ENCODE measurements at places on chromosomes 13 and 19. TPM values are rescaled to one million over a fixed set of nuclear protein-coding genes. Genes with fewer than 3 reads are reported as not detected.

Gene ZNF420
- total RNA-seq, result 13.1 TPM

Gene SPATA13
- 11.4 TPM for total RNA-seq

Gene MAP2K2
- total RNA-seq, result 153 TPM

Gene ZNF709
- total RNA-seq, result 6.6 TPM

Gene ZNF835
- not detected for total RNA-seq

Gene PRODH2
- not detected for total RNA-seq

Gene KIR2DL4
- total RNA-seq, result not detected

Gene ADGRE2
- 1.2 TPM for total RNA-seq

Gene SHISA2
- 71.5 TPM for total RNA-seq

- no peak overlapping the region for H3K4me3 ChIP-seq
- H3K27me3 ChIP-seq, result peaks cover 7% of the 10 kb centered on the region
- peak; percentile 58 for DNase-seq
- no peak overlapping the region for H3K27ac ChIP-seq
Observed at GRCh38 chr19:17209126-17210036, 5.8 kb upstream of the USE1 start.

DNA sequence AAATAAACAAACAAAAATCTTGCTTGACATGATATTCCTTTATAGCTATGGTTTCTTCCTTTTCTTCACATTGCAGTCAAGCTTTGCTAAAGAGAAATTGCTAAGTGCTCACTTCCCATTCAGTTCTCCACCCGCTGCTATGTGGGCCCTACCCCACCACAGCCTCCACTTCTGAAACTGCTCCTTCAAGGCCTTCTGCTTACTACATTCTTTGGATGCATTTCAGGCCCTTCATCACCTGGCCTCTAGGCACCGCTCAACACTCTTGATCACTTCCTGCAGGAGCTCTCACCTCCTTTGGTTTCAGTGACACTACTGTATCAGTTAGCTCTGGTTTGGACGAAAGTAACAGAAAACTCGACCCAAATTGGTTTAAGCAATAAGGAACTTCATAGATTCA lies 72.4 kb downstream of the KLF5 start:
- no peaks in the 10 kb centered on the region for H3K4me1 ChIP-seq
- H3K36me3 ChIP-seq, result no peaks in the 10 kb centered on the region
- H3K27ac ChIP-seq, result no peak overlapping the region
- no peak for DNase-seq
- H3K27me3 ChIP-seq, result no peaks in the 10 kb centered on the region

DNA sequence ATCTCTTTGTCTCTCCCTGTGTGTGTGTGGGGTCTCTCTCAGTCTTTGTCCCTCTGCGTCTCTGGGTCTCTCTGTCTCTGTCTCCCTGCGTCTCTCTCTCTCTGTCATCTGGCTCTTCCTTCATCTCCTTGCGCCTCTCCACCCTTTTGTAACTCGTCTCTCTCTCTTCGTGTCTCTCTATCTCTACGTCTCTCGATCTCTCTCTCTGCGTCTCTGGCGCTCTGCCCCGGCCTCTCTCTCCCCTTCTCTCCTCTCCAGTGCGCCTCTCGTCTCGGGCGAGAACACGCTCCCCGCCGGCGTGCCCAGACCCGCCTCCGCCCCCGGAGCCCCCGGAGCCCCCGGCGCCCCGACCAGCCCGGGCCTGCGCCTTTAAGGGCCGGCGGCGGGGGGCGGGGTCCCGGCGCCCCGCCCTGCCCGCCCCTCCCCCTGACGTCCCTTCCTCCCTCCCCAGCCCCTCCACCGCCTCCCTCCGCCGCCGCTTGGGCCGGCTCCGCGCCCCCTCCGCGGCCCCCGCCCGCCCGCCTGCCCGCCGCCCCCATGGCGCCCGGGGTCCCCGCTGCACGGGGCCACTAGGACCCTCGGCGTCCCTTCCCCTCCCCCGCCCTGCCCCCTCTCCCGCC lies at the start of gene MARK4:
Gene MARK4 (plus strand): TSS at position 440 of the 620 bp plus-strand sequence. CDS start 318 bp downstream, outside the sequence.
- peaks cover 23% of the 10 kb centered on the region for H3K4me1 ChIP-seq
- H3K4me3 ChIP-seq, result peak within 1 kb of the TSS; percentile 97
- peaks cover 17% of the 10 kb centered on the region for H3K36me3 ChIP-seq
- peak; percentile 60 for DNase-seq

DNA sequence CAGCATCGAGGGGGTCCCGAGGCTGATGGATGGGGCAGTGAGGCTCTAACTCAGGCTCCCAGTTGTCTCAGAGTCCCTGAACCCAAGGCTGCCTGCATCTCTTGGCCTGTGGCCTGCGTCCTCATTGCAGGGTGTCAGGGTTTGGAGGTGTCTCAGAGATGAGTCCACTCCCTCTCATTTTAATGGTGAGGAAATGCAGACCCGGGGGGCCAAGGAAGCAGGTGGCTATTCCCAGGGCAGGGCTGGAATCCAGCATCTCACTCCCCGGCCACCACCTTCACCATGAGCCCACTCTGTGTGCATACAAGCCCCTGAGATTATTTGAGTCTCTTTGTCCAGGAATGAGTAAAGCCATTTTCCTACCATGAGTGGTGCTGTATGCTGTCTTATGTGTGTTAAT lies 21.4 kb downstream of the TEX29 start:
- peaks cover 3% of the 10 kb centered on the region for H3K27me3 ChIP-seq
- H3K4me1 ChIP-seq, result no peaks in the 10 kb centered on the region
- H3K27ac ChIP-seq, result no peak overlapping the region
- H3K4me3 ChIP-seq, result no peak overlapping the region

GRCh38 chr19:45500918-45501729 lies 2.9 kb downstream of the PPM1N start:
- no peak for DNase-seq
- H3K36me3 ChIP-seq, result peaks cover 4% of the 10 kb centered on the region
- no peak overlapping the region for H3K27ac ChIP-seq

GRCh38 chr13:45850027-45850613 lies 1.4 kb downstream of the SIAH3 start:
- H3K4me1 ChIP-seq, result peaks cover 32% of the 10 kb centered on the region
- H3K4me3 ChIP-seq, result peak overlapping the region; percentile 88
- peaks cover 4% of the 10 kb centered on the region for H3K36me3 ChIP-seq
- no peak overlapping the region for H3K27ac ChIP-seq
- H3K27me3 ChIP-seq, result peaks cover 7% of the 10 kb centered on the region

GRCh38 chr19:42148266-42148665 lies 16.0 kb upstream of the POU2F2 start:
- no peaks in the 10 kb centered on the region for H3K4me1 ChIP-seq
- H3K27ac ChIP-seq, result no peak overlapping the region
- peaks cover 4% of the 10 kb centered on the region for H3K36me3 ChIP-seq
- peaks cover 6% of the 10 kb centered on the region for H3K27me3 ChIP-seq
- no peak for DNase-seq

DNA sequence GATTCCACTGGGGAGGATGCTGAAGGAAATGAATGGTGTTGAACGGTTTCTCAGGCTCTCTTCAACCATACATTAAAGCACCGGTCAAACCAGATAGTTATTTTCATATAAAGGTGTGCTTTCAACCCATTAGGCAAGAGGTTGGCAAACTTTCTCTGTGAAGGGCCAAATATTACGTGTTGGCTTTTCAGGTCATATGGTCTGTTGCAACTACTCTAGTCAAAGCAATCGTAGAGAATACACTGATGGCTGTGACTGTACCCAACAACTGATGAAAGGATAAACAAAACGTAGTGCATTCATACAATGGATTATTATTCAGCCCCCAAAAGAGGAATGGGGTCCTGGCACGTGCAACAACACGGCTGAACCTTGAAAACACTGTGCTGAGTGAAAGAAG lies 5.8 kb downstream of the ZSCAN5A start:
- no peak overlapping the region for H3K4me3 ChIP-seq
- DNase-seq, result no peak
- H3K27me3 ChIP-seq, result no peaks in the 10 kb centered on the region
- peaks cover 10% of the 10 kb centered on the region for H3K4me1 ChIP-seq

DNA sequence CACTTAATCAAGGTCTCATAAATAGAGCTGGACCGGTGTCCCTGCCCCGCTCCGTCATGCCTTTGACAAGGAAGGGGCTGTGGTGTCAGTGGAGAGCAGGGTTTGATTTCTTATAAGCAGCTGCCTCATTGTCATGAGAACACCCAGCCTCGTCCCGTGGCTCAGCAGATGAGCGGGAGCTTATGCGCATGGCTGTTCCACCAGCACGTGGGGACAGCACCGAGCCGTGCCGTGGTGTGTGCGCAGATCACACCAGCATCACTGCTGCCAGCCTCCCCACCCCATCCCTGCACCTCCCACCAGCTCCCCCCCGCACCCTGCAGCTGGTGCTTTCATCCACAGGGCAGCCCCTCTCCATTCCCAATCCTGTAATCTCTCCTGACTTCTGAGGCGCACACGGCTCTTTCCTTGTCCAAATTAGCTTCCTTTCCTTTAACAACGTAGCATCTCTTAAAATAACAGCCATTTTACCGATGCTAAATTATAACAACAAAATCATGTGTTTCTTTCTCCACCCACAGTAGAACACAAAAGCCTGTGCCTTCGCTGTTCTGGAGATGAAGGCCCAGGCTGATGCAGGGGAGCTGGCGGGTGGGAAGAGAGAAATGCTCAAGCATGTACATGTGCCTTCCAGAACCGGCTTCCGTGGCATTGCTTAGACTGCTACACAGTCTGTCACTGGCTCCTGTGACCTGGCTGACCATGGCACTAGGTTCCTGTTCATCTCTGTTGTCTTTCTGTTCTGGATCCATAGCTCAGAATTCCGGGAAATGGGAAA lies 96.8 kb downstream of the RAB20 start:
- peaks cover 2% of the 10 kb centered on the region for H3K4me1 ChIP-seq
- H3K4me3 ChIP-seq, result peak overlapping the region; percentile 32
- no peak overlapping the region for H3K27ac ChIP-seq
- H3K27me3 ChIP-seq, result peaks cover 29% of the 10 kb centered on the region
- DNase-seq, result no peak

DNA sequence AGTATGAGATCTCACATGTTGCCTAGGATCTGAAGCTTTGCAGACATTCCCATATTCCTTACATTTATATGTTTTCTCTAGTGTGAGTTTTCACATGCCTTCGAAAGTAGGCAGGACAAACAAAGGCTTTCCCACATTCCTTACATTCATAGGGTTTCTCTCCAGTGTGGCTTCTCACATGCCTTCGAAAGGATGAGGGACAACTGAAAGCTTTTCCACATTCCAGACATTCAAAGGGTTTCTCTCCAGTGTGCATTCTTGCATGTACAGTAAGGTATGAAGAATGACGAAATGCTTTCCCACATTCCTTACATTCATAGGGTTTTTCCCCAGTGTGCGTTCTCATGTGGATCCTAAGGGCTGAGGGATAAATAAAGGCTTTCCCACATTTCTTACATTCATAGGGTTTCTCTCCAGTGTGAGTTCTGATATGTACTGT lies 14.2 kb downstream of the ZNF699 start:
- peaks cover 52% of the 10 kb centered on the region for H3K36me3 ChIP-seq
- DNase-seq, result no peak
- H3K27ac ChIP-seq, result no peak overlapping the region
- H3K4me3 ChIP-seq, result peak overlapping the region; percentile 44
- no peaks in the 10 kb centered on the region for H3K4me1 ChIP-seq

DNA sequence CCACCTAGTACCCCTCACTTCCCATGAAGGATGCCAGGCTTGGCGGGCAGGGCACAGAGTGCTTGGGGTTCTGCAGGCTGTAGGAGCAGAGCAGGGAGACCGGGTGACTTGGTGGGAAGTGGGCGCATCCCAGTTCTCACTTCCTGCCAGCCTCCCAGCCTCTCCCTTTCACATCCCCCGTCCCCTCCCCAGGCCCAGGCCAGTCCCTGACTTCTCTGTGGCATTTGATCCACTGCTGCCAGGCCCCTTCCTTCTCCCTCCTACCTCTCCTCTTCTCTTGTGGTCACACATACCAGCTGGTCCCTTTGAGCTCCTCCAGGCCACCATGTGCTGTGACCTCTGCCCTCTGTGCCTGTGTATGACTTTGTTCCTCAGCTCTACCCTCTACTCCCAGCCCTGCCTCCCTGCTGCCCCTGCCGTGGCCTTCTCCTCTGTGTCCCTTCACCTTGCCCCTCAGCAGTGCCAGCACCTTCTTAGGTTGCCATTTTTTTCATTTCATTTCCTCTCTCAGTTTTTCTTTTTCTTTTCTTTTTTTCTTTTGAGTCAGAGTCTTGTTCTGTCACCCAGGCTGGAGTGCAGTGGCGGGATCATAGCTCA lies 19.5 kb downstream of the MYO1F start:
- H3K27ac ChIP-seq, result no peak overlapping the region
- DNase-seq, result no peak
- peaks cover 4% of the 10 kb centered on the region for H3K4me1 ChIP-seq
- peaks cover 7% of the 10 kb centered on the region for H3K27me3 ChIP-seq

- DNase-seq, result no peak
- H3K36me3 ChIP-seq, result no peaks in the 10 kb centered on the region
- H3K27ac ChIP-seq, result no peak overlapping the region
- peaks cover 2% of the 10 kb centered on the region for H3K27me3 ChIP-seq
- no peaks in the 10 kb centered on the region for H3K4me1 ChIP-seq
- no peak overlapping the region for H3K4me3 ChIP-seq
Observed at GRCh38 chr13:61608138-61608537, 192.5 kb upstream of the PCDH20 start.

GRCh38 chr19:12665671-12666264 lies 774 bp downstream of the MAN2B1 start:
- DNase-seq, result no peak
- H3K4me3 ChIP-seq, result peak overlapping the region; percentile 96
- H3K4me1 ChIP-seq, result peaks cover 29% of the 10 kb centered on the region
- H3K36me3 ChIP-seq, result peaks cover 17% of the 10 kb centered on the region

GRCh38 chr13:38980750-38981078 lies 9.9 kb downstream of the STOML3 start:
- H3K36me3 ChIP-seq, result no peaks in the 10 kb centered on the region
- peak overlapping the region; percentile 87 for H3K27ac ChIP-seq
- no peak for DNase-seq
- peaks cover 16% of the 10 kb centered on the region for H3K4me1 ChIP-seq
- peaks cover 3% of the 10 kb centered on the region for H3K27me3 ChIP-seq

GRCh38 chr13:72620874-72621273 lies 106.6 kb downstream of the MZT1 start:
- peaks cover 2% of the 10 kb centered on the region for H3K27me3 ChIP-seq
- DNase-seq, result no peak
- H3K4me1 ChIP-seq, result no peaks in the 10 kb centered on the region
- no peak overlapping the region for H3K27ac ChIP-seq

GRCh38 chr13:75938811-75939560 lies 302.9 kb downstream of the LMO7 start:
- H3K36me3 ChIP-seq, result no peaks in the 10 kb centered on the region
- no peak overlapping the region for H3K27ac ChIP-seq
- no peaks in the 10 kb centered on the region for H3K4me1 ChIP-seq
- no peak for DNase-seq

GRCh38 chr19:33416307-33417215 lies 43.1 kb downstream of the CEBPG start:
- H3K27me3 ChIP-seq, result peaks cover 1% of the 10 kb centered on the region
- no peak overlapping the region for H3K4me3 ChIP-seq

- H3K27ac ChIP-seq, result peak within 1 kb of the TSS; percentile 91
- peaks cover 18% of the 10 kb centered on the region for H3K4me1 ChIP-seq
- peak within 1 kb of the TSS; percentile 99 for H3K4me3 ChIP-seq
- H3K27me3 ChIP-seq, result peaks cover 14% of the 10 kb centered on the region
Observed at GRCh38 chr19:2328401-2329148, at the start of the genes LSM7 and SPPL2B. Gene LSM7, minus strand, starts transcription at chr19:2328586. Its CDS starts 20 bp downstream, at chr19:2328566. Gene SPPL2B, plus strand, starts transcription at chr19:2328684. Its CDS starts 26 bp downstream, at chr19:2328710.

All from endothelial cell (in vitro differentiated cells).